ENCODE measurements at places on chromosomes 2 and 18.

DNA sequence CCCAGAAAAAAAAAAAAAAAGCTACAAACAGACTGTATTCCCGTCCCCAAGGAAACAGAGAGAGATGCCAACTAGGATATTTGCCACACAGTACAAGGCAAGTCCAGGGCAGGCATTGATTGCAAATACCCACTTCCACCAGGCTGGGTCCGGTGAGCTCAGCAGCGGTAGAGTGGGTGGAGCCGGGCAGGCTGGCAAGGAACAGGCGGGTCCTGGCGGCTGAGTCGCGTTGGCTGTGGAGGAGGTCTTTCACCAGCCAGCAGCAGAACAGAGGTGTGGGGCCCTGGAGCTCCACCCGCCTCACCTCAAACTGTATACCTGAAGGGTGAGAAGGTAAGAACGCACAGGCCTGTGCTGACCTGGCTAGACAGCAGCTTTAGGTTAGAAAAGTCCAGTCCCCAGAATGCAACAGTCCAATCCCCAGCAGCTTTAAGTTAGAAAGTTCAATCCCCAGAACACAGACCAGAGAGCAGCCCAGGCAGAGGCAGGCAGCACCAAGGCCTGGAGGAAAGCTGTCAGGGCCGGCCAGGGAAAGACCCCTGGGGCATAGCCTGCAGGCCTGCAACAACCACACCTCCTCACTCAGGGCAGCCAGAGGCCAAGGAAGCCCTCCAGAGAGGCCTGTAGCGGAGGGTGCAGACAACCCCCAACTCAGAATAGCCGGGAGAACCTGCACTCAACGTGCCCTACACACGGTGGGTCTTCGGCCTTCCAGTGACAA is 21.9 kb upstream of the MTERF4 start:
- DNase-seq, result no peak

- DNase-seq, result no peak
These were observed 29.8 kb upstream of the YES1 start for GRCh38 chr18:841647-842370.

DNA sequence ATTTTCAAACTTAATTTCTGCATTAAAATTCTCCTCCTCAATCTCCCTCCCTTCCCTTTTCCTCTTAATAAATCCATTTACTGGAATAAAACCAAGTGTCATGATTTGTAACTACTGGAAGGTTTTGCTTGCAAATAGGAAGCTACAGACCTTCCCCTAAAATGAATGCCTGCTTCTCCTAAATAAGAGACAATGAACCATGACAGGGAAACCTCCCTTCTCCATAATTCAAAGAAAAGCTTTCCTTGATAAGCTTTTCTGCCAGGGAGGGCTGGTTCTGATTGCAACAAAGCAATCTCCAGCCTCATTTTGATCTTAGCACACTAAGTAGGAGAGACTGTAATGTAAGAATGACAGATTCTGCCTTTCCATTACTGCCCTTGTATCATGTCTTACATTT is 111.0 kb upstream of the CDH20 start:
- DNase-seq, result no peak

DNA sequence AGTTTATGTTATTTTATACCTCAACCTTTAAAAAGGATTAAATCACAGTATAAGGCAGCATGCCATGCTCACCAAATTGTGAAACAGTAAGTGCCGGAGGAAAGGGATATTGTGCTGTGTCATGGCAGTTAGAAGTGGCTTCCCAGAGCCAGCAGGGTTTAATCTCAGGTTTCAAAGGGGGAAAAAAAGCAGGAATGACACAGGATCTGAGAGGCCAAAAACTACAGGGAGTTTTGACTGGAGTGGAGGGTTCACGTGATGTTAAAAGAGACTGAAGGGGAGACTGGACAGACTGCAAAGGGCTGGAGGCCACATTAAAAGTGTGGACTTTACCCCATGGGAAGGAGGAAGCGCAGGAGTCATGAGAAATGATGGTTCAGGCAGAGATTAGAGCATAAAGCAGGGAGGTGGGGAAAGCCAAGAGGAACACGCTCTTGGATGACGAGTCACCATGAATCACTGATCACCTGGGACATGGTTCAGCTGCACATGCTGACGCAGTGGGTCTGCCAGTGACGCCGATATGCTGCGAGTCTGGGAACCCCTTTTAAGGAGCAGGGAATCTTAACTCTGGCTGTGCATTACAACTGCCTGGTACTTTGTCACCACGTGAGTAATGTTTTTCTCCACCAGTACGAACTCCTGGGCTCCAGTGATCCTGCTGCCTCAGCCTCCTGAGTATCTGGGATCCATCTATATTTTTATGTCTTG is 6.1 kb downstream of the CHMP1B start:
- DNase-seq, result no peak

GRCh38 chr2:144183727-144184126 is 336.2 kb downstream of the ZEB2 start:
- no peak for DNase-seq

DNA sequence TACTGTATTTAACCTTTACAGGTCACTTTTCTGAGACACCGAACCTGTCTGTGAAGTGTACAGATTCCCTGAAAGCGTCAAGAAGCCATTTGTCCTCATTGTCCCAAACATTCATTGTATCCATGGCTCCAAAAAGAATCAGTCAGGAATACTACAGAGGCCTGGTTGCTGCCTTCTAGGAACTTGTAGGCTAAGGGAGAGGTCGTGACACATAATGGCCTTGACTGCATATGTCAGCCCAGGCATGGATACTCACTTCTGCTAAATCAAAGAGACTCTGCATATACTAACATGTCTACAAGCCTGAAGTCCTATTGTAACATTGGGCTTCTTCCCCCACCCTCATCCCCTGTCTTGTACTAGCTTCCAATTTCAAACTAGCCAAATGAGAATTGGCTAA is 40.2 kb downstream of the ONECUT2 start:
- no peak for DNase-seq

DNA sequence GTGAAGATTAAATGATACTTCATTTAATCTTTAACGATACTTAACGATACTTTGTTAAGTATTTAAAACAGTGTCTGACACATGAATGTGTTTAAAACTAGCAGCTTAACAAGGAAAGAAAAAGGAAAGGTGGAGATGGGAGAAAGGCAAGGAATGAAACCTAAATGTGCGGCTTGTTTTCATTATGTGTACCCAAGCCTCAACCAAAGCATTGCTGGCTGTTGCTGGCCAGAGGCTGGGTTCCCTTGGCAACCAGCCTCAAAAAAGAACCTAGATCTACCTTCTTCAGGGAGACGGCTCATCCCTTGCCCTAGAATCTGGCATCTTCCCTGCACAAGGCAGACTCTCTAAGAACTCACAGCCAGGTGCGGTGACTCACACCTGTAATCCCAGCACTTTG is 13.8 kb upstream of the PCBP1 start:
- DNase-seq, result no peak

- DNase-seq, result no peak
These were observed 4.5 kb downstream of the DYTN start for GRCh38 chr2:206713746-206714145.

DNA sequence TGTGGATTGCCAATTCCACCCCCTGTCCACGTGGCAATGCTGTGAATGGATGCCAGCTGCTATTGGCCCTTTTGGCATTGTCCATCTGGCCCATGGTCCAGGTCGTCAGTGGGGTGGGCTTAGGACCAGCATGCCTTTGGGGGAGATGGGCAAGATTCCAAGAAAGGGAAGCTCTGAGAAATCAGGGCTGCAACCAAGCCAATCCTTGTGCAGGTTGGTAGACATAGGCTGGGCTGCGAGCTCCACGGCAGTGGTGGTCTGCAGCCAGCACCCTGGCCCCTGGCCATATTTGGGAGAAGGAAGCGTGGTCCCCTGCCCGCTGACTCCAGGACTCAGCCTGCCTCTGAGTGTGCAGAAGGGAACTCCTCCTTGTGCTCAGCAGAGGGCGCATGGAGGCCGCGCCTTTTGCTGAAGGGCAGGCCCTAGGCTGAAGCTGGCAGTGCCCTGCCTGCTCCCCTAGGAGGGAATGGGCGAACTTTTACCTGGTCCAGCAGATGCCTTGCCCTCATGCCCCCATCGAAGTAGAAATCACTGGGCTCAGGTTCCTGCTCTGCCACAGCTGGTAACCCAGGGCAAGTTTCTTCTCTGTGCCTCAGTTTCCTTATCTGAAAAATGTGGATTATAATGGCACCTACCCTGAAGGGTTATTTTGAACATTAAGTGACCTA is 5.4 kb downstream of the SPR start:
- DNase-seq, result peak; percentile 49

GRCh38 chr2:219447242-219448098 is 12.8 kb downstream of the SPEG start:
- DNase-seq, result no peak

GRCh38 chr2:161123531-161124030 is 36.6 kb upstream of the TANK start:
- DNase-seq, result no peak

DNA sequence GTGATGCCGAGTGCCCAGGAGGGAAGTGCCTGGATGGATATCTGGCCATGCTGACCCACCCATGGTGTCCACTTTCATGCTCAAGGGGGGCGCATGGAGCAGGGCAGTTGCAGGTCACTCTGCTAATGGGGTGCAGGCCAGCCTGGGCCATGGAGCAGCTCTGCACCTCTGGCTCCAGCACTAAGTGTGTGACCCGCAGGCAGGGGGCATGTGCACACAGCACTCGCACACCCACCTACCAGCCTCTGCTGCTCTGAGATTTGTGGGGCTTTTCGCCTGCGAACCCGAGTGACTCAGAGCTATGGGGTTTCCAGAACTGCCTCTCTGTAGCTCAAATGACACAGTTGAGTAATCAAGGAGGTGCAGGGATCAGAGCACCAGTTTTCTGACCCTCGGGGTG is 66.2 kb downstream of the CYP26B1 start:
- no peak for DNase-seq

Data from NCI-H1092 treated with DMSO at 0.1 percent for 48 hours (cell line).